ENCODE measurements at places on chromosomes 3 and 15.

DNA sequence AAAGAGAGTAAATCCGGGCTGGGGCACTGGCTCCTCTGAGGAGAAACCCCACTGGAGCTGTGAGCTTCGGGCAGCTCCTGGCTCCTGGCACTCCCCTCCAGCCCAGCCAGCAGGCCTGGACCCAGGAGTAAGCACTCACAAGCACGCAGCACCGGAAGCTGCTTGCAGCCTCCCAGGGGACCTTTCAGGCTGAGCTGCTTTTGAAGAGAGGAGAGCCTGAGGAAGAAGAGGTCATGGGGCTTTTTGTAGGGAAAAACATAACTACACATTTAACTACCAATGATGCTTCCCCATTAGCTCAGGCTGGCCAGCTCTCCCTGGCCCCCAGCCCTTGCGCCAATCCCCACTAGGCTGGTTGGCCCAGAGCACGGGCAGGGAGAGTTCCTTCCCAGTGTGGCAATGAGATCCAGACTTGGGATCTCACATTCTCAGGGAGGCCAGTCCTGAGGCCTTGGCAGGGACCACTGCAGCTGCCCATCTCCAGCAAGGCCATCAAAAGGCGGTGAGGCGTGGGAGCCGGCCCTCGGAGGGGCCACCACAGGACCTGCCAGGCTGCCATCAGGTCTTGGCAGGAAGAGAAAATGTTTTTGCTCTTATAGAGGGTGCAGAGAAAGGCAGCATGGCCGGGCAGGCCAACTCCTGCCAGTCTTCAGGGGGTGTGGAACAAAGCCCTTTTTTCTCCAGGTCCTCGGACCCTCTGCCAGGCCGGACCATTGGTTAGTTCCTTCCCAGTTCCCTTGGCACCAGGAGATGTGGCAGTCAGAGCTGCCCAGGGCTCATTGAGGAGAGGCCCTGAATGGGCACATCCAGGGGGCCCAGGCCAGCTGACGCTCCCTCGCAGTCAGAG, 41.5 kb upstream of the MFGE8 start:
- DNase-seq = no peak

GRCh38 chr3:5585085-5585484, 397.6 kb downstream of the EDEM1 start:
- DNase-seq = no peak

GRCh38 chr3:126664591-126665214, 9.8 kb upstream of the TXNRD3 start:
- peak; percentile 16 for DNase-seq

DNA sequence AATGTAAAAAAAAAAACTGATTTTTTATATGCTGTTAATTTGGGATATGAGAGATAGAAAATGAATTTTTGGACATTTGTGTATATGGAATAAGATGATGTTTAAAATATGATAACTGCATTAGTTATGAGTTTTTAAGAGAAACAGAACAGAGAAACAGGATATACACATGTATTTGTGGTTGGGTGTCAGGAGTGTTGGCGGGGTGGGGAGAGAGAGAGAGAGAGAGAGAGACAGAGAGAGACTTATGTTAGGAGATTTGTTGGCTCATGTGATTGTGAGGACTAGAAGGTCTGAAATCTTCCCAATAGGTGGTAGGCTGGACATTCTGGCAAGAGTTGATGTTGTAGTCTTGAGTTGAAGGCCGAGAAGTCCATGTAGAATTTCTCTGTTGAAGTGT, 1121.6 kb upstream of the GBE1 start:
- no peak for DNase-seq

DNA sequence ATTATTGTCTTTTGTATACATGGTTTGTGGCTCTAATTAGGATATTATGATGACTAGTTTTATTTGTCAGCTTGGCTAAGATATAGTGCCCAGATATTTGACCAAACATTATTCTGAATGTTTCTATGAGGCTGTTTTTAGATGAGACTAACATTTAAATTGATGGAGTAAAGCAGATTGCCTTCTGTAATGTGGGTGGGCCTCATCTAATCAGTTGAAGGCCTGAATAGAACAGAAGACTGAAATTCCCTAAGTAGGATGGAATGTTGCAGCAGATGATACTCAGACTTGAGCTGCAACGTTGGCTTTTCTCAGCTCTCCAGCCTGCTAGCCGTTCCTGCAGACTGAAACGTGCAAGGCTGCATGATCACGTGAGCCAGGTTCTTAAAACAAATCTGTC, 546.5 kb downstream of the EDEM1 start:
- no peak for DNase-seq

GRCh38 chr15:56994280-56994679, 75.8 kb downstream of the TCF12 start:
- no peak for DNase-seq

GRCh38 chr3:10354361-10355015, 33.6 kb upstream of the SEC13 start:
- no peak for DNase-seq

DNA sequence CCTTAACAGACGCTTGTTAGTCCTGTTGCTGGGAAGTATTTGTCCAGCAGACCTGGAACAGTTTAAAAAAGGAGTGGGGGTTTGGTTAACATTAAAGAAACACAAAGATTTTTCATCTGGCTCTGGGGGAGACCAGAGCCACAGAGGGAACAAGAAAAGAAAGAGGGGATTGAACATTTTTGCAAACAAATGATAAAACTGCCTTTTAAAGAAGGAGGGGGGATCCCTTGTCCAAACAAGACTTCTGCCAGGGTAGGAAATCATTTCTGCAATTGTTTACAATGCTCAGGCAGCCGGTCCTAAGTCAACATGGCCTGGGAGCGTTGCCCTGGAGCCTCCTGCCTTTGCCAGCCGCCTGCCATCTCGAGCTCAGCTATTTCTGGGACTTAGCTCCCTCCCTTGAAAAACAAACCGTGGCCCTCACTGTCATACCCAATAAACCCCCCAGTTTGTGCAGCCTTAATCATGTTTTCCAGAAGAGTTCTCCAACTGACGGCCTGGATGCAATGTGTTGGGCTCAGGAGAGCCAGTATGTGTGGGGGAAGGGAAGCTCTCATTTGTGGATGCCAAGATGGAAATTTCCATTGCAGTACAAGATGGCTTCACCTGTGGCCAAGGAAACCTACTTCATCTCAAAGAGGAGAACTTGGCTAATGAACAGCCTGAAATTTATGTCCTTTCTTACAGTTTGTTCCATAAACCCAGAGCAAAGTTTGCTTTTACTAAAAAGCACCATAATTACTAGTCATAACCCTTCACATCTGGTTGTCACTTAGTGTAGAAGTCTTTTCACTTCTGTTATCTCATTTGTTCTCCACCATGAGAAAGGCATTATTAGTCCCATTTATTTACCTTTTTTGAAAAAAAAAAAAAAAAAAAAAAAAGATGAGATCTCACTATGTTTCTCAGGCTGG, 75.9 kb upstream of the RNU6-1 start:
- DNase-seq = no peak

DNA sequence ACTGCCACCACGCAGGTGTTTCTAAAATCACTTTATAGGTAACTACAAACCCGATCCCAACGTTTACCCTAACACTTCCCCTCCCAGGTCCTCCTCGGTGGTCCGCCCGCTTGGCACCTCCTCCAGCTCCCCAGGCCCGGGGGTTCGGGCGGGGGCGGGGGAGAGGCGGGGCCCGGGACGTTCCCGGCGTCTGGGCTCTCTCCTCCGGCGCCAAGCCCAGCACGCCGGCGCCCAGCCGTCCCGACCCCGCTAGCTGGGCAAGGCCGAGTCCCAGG, 562 bp downstream of the CGGBP1 start:
- no peak for DNase-seq

GRCh38 chr3:125232401-125232800, 19.9 kb upstream of the SLC12A8 start:
- DNase-seq = no peak

GRCh38 chr15:81163961-81164800, 30.1 kb downstream of the CFAP161 start:
- peak; percentile 87 for DNase-seq

DNA sequence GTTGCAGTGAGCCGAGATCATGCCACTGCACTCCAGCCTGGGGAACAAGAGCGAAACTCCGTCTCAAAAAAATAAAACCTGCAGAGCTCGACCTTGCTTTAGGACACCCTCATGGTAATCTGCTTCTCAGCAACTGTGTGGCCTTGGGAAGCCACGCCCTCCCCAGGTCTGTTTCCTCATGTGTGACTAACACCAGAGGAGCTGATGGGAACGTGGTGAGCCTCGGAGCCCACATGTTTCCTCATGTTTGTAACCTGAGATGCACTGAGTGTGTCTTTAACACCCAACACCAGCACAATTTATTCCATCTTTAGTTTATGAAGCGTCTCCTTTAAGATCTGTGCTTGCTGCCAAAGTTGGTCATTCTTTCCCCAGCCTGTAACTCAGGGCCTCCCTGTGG, 142.8 kb downstream of the OCA2 start:
- DNase-seq = no peak

DNA sequence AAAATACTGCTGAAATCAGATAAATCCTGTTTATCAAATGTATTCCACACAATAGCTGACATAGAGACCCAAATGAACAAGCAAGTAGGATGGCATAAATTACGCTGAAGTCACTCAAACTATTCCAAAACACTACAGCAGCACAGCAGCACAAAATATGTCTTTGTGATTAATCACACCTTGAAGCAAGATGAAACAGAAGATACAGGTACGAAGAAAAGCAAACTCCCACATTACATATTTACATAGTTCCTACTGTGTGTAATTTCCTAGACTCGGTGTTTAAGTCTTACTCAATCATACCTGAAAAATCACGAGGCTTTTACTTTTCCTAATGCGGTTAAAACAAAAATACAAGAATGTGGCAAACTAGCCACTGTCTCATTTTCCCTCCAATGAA, 38.3 kb downstream of the CHSY1 start:
- no peak for DNase-seq
